ENCODE measurements at places on chromosomes 7 and 10.
A peak's percentile ranks its signal among the peaks of the same experiment; 100 is the strongest.

- 0 out of 2 replicates have a peak, but pooled peaks cover 2% of the 10 kb centered on the region for H3K36me3 ChIP-seq
- no peak overlapping the region for H3K4me3 ChIP-seq
- no peak for DNase-seq
- H3K4me1 ChIP-seq: peaks cover 37% of the 10 kb centered on the region
- H3K27ac ChIP-seq: no peak overlapping the region
- no peaks in the 10 kb centered on the region for H3K27me3 ChIP-seq
These were observed 2.3 kb upstream of the CUZD1 start for GRCh38 chr10:122847782-122848604.

- peaks cover 10% of the 10 kb centered on the region for H3K4me1 ChIP-seq
- no peak overlapping the region for H3K27ac ChIP-seq
- no peaks in the 10 kb centered on the region for H3K36me3 ChIP-seq
- no peaks in the 10 kb centered on the region for H3K27me3 ChIP-seq
These were observed 20.0 kb downstream of the SH3PXD2A start for GRCh38 chr10:103835096-103836050.

- no peaks in the 10 kb centered on the region for H3K4me1 ChIP-seq
- no peaks in the 10 kb centered on the region for H3K36me3 ChIP-seq
- H3K4me3 ChIP-seq: no peak overlapping the region
- no peak overlapping the region for H3K27ac ChIP-seq
- H3K27me3 ChIP-seq: no peaks in the 10 kb centered on the region
These were observed 1019.0 kb downstream of the XPNPEP1 start for GRCh38 chr10:108904163-108904838.

DNA sequence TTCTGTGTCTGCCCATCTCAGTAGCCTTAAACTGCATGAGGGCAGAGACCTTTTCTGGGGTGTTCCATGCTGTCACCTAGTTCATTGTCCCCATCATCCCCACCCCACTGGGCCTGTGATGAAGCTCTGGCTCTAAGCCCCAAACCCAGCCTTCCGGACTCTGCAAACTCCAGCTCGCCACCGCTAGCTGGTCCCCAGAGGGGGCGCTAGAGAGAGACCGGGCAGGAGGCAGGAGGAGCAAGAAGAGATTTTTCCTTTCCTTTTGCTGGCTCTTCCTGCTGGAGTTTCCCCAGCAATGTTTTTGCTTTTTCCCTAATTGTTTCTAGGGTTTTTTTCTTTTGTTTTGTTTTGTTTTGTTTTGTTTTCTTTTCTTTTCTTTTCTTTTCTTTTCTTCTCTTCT, 234.4 kb downstream of the TEX36 start:
- H3K4me3 ChIP-seq: no peak overlapping the region
- no peaks in the 10 kb centered on the region for H3K36me3 ChIP-seq
- H3K27ac ChIP-seq: no peak overlapping the region
- no peaks in the 10 kb centered on the region for H3K4me1 ChIP-seq
- H3K27me3 ChIP-seq: peaks cover 14% of the 10 kb centered on the region
- peak; percentile 30 for DNase-seq

GRCh38 chr10:77461636-77462296, 175.8 kb downstream of the KCNMA1 start:
- no peak for DNase-seq
- H3K27me3 ChIP-seq: no peaks in the 10 kb centered on the region
- no peaks in the 10 kb centered on the region for H3K36me3 ChIP-seq
- H3K27ac ChIP-seq: no peak overlapping the region
- peaks cover 33% of the 10 kb centered on the region for H3K4me1 ChIP-seq

GRCh38 chr7:151436446-151437158, 3.3 kb downstream of the CRYGN start:
- no peak for DNase-seq
- no peak overlapping the region for H3K4me3 ChIP-seq
- peaks cover 18% of the 10 kb centered on the region for H3K27me3 ChIP-seq
- no peaks in the 10 kb centered on the region for H3K4me1 ChIP-seq
- H3K27ac ChIP-seq: no peak overlapping the region

DNA sequence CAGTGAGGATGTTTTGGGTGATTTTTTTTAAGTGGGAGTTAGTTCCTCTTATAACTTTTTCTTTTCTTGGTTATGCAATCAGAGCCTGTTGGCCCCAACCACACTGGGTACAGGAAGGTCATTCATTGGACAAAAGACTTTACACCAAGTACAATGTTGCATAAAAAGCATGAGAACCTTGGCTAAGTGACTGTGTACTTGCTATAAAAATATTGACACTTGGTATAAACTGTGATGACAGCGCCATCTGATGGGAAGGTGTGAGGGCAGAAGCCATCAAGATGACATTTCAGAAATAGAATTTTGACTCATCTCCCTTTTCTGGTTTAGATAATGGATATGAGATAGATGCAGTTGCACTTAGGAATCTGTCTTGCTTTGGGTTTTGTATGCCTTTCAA, 126.4 kb upstream of the CCDC6 start:
- peaks cover 5% of the 10 kb centered on the region for H3K4me1 ChIP-seq
- H3K27ac ChIP-seq: no peak overlapping the region
- no peaks in the 10 kb centered on the region for H3K36me3 ChIP-seq
- no peaks in the 10 kb centered on the region for H3K27me3 ChIP-seq
- H3K4me3 ChIP-seq: no peak overlapping the region

DNA sequence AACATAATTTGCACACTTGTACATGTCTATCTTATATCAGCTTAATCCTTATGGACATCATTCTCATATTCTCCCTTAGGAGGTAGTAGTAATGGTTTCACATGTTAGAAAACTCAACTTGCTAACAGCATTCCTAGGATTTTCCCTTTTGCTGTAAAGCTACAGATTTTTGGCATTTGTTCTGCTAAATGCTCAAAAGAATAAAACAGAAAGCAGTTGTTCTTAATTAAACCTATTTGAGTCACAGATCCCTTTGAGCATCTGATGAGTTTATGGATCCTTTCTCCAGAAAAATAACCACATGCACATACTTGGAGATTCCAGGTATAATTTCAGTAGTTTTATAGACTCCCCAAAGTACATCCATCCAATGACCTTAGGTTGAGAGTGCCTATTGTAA, 122.9 kb upstream of the BET1 start:
- H3K27me3 ChIP-seq: peaks cover 13% of the 10 kb centered on the region
- no peak overlapping the region for H3K27ac ChIP-seq
- no peak for DNase-seq
- H3K36me3 ChIP-seq: no peaks in the 10 kb centered on the region

DNA sequence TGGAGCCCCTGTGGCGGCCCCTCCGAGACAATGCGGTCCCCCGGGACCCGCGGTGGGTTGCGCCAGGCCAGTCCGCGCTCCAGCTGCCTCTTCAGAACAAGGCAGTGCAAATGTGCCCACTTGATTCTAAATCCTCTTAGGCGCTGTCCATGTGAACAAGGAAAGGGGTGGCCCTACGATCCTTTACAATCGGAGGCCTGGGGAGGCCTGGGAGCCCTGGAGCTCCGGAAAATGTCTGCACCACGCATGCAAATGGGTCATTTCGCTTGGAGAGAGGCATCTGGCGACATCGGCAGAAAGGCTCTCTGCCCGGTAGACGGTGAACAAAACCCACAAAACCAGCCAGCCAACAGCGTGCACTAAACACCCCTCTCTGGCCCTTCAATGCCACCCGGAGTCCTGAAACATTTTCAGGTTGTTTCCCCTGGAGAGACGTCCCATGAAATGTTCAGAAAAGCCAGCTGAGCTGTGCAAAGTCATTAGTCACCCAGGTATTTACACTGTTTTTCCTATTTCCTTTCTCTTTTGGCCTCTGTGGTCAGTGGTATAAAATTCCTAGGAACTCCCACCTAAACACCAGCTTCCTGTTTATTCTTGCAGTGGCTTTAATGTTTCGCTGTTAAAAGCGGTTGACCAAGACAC, 102.8 kb upstream of the ZNF438 start:
- H3K4me1 ChIP-seq: peaks cover 11% of the 10 kb centered on the region
- DNase-seq: peak; percentile 85
- peak overlapping the region; percentile 40 for H3K4me3 ChIP-seq
- no peaks in the 10 kb centered on the region for H3K27me3 ChIP-seq
- H3K36me3 ChIP-seq: no peaks in the 10 kb centered on the region

- DNase-seq: peak; percentile 54
- peaks cover 8% of the 10 kb centered on the region for H3K4me1 ChIP-seq
- H3K4me3 ChIP-seq: peak overlapping the region; percentile 75
- no peak overlapping the region for H3K27ac ChIP-seq
- H3K27me3 ChIP-seq: peaks cover 23% of the 10 kb centered on the region
These were observed 37.9 kb upstream of the RASGEF1A start for GRCh38 chr10:43304687-43305333.

All from PC-3 (cell line).